Stimulated activated CD4-positive, alpha-beta T cell treated with anti-CD3 and anti-CD28 coated beads, Interleukin-1b, Interleukin-23, amount 100 ng/mL, for 1 hour (primary cell): ENCODE measurements at places on chromosomes 4 and X.

GRCh38 chrX:10130354-10130753 is 26.4 kb upstream of the CLCN4 start:
- DNase-seq = no peak

DNA sequence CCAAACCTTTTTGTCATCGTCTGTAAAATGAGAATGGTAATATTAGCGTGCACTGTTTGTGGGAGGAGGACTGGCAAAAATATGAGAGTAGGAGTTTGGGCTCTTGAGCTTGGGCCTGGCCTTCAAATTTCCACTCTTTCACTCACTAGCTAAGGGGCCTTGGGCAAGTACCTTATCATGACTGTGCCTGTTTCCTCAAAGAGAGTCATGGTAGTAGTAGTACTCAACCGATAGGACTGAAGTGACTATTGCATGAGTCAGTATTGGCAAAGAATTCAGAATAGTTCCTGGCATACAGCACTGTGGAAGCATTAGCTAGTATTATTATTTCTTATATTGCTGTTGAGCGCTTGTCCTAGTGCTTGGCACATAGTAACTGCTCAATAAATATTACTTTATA is 16.0 kb upstream of the RBM3 start:
- DNase-seq = no peak

GRCh38 chrX:8453611-8454010 is 11.0 kb upstream of the VCX3B start:
- no peak for DNase-seq

- no peak for DNase-seq
Measured at GRCh38 chr4:20615486-20616260, 84.6 kb upstream of the PACRGL start.

DNA sequence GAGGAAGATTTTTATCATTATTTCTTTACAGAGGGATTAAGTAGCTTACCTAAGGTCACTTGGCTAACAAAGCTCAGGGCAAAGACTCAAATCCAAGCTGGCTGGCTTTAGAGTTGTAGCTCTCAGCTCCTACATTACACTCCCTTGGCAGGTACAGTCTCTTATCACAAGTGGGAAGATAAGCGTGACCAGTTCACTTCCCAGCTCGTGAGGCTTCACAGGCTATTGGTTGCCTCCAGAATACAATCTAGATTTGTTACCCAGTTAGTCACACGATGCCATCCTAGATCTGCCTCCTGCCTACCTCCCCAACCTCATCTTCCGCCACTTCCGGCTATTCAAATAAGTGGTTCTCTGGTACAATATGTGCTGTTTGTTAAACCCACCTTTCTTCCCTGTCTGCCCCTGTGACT is 3.7 kb downstream of the MMRN1 start:
- DNase-seq = no peak

DNA sequence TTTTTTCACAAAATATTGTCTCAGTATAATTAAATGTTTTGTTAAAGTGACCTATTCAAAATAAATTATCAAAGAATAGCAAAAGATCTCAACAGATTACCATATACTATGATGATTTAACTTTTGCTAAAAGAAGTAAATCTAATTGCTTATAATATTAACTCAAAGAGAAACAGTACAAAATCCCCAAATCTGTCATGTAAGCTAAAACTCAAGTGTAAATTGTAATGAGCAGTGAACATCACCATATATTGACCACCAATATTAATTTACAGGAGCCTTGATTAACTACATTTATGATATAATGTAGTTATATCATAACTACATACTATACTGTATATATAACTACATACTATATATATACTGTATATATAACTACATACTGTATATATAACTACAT is 174.4 kb downstream of the SLC39A8 start:
- no peak for DNase-seq

GRCh38 chr4:47462799-47463234 is 685 bp downstream of the COMMD8 start:
- DNase-seq = no peak

DNA sequence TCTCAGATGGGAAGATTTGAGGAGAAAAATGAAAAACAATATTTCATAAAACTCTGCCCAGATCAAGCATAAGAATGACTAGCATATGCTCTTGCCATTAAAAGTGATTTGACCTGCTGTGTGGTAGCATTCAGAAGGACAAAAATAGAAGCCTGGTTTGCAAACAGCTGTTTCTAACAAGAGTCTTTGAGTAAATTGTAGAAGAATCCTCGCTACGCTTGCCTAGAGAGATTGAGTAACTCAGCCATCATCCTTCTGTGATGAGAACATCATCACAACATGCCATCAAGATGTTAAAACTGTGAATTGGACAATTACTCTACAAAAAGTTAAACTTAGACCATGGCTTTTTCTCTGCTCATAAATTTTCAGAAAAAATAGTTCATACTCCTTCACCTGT is 168.9 kb upstream of the PUDP start:
- DNase-seq = no peak

- DNase-seq = no peak
Measured at GRCh38 chr4:152089584-152089983, 328.8 kb upstream of the GATB start.

- no peak for DNase-seq
Measured at GRCh38 chr4:177301126-177301639, 8.5 kb upstream of the NEIL3 start.

DNA sequence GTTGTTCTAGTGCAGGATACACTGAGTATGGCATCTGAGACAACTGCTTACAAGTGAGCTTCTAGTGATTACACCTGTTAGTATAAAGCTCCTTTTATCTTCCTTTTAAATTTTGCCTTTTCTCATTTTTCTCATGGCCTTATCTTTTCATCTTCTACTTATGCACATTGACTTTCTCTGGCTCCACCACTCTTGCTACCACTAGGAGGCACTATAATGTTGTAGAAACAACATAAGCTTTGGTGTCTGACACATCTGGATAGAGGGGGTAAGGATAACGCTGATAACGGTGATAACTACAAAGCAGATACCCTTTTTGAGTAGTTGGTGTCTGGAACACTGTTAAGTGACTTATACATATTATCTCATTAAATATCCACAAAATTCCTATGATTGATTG is 187.4 kb upstream of the TEX13C start:
- DNase-seq = no peak

- no peak for DNase-seq
Measured at GRCh38 chr4:142016031-142016430, 379.6 kb downstream of the IL15 start.

- DNase-seq = no peak
Measured at GRCh38 chrX:40068048-40068447, 29.7 kb downstream of the BCOR start.

- no peak for DNase-seq
Measured at GRCh38 chr4:37685823-37686372, 278 bp downstream of the RELL1 start.

DNA sequence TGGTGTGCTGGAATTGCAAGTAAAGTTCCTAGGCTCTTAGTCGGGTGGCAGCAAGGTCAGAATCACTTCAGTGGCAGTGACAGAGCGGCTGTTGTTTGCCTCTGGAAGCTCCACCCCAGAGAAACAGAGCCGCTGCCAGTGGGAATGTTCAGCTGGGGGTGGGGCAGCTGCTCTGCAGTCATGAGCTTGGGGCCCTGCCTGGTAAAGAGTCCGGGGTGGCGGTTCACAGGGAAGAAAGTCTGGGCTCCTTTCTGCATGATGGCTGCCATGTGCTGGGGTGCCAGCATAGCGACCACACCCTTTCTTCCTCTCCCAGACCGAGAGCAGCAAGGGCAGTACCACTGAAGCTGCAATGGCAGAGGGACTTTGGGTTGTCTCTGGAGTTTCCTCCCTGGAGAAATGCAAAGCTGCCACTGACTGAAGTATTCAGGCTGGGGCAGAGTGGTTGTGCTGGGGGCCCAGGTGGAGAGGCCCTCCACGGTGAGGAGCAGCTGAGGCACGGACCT is 108.8 kb upstream of the CENPE start:
- no peak for DNase-seq

DNA sequence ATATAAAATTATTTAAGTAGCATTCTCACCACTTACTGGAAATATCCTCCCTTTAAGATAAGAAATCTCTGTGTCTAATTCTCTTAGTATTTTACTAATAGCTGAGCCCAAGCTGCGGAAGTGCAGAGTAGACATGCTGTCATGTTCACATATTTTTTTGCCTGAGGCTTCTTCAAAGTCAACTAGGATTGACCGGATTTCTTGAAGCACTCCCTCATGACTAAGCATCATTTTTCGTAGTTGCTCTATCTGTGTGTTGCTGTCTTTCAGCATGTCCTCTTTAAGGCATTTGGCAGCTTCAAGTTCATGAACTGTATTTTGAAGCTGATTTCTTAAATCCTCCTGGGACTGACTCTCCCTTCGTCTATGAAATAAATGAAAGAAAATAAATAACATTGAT is 36.9 kb downstream of the CCDC158 start:
- no peak for DNase-seq

GRCh38 chr4:61628282-61628681 is 428.2 kb downstream of the ADGRL3 start:
- no peak for DNase-seq

- no peak for DNase-seq
Measured at GRCh38 chrX:49986058-49986457, 63.7 kb downstream of the CLCN5 start.

DNA sequence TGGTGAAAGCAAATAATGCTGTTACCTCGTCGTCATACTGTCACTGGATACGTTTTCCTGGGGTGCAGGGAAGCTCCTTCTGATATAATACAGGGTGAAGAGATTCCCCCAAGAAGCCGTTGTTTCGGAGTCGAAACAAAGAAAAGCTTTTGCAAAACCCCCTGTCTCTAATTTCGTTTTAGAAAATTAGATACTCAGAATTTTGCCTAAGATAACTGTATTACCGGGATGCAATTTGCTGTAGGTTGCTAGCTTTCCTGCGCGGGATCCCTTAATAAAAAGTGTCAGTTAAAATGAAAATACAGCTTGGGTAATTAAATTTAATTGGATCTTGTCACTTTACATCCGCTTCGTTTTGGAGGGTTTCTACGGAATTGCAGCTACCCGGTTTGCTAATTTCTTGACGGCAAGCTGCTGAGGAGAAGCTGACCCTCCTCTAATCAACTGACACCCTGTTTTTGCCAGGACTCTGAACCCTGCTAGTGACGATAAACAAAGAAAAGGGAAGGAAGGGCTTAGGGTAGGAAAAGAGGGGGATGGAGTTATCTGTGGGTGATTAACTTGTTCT is 174.6 kb downstream of the SHOX start:
- no peak for DNase-seq

GRCh38 chrX:132737743-132738142 is 220.7 kb downstream of the HS6ST2 start:
- no peak for DNase-seq

- no peak for DNase-seq
Measured at GRCh38 chrX:115427861-115428410, 133.0 kb upstream of the PLS3 start.

GRCh38 chrX:103399744-103400143 is 23.4 kb downstream of the BEX3 start:
- DNase-seq = no peak

DNA sequence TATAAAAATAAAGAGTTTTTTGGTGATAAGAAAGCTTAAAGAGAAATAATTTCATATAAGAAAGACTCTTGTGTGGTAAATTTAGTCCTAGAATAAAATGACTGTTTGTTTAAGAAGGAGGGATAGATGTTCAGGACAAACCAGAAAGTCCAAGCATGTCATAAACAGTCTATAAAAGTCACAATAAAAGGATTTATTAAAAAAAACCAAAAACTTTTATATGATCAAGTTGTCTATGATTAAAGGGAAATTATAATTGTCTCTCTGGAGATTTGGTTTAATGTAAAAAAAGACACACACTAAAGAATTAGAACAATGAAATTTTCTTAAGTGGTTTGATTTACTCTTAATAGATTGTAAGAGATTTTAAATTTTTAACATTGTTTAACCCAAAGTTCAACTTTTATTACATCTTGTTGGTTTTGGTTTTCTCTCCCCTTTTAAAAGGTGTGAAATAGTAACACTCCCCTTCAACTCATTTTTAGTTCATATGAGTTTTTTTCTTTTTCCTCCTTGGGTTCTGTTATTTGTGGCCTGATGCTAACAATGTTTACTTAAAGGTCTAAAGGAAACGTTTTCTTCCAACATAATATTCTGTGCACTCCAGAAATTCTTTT is 89.7 kb downstream of the PDHA2 start:
- no peak for DNase-seq

DNA sequence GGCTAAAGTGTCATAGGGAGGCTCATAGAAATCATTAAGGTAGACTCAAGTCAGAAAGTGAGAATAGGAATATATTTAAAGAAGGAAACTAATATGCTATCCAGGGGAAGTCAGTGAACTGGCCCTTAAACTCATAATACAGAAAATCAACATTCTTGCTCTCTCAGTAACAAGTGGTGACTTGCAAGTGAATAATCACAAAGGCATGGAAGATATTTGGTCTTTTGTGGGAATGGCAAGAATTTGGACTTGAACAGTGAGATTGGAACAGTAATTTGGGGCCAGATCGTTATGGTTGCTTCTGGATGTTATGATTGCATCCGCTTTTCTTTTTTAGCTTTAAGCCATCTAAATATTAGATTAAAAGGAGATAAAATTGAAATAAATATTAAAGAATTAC is 103.8 kb downstream of the TBC1D19 start:
- DNase-seq = no peak

DNA sequence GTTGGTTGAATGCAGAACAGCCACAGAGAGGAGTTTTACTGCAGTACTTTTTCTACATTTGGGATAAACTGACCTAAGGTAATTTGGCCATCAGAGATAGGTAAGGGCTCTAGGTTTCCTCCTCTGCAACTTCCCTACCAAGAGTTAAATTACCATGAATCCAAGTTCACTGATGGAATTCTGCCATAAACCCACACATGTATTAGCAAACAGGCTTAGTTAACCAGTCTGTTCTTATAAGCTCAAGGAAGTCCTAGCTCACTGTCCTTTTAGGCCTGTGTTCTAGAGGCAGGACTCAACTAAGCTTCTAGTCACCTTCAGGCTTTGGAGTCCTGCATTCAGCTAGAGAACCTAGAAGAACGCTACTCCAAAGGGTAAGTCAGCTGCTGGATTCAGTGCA is 4.0 kb downstream of the FAM114A1 start:
- no peak for DNase-seq

DNA sequence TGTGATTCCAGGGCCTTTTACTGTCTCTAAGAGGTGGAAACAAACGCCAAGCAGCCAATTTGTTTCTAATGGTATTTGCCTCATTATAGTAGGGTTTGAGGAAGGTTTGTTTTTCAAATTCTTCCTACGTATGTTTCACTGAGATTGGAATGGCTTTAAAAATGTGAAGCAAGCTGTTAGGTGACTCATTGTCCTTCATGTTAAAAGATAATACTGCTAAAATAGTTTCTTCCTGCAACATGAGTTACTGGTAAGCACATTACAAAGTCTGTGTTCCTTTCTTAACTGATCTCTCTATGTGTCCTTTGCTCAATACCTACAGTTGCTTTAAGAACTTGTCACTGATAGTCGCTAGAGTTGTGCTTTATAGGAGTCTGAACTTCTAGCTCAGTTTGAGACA is 1183.9 kb downstream of the RPA4 start:
- no peak for DNase-seq

DNA sequence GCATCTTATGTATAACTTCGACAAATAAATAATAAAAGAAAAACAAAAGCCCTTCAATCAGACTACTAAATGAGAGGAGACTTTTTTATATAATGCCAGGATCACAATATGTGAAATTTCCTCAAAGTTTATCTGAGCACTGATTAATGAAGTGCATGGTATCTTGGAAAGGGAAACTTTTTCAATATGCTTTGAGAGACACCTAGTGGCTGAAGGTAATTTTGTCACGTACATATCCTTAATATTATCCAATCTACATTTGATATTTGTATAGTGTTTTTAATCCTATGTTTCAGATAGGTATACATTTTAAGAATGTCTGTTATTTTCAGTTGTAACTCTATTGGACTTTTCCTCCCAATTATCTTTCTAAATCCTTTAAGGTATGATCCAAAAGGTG is 146.8 kb downstream of the KLHL4 start:
- DNase-seq = no peak
